ENCODE measurements at places on chromosomes 16 and 17. TPM values are rescaled to one million over a fixed set of nuclear protein-coding genes. Genes with fewer than 3 reads are reported as not detected.

The MT1A gene
- total RNA-seq = not detected

The GDPD3 gene
- 3.3 TPM for total RNA-seq

The RNF135 gene
- 4.7 TPM for total RNA-seq

GRCh38 chr17:6476076-6476809 is 32.0 kb downstream of the PIMREG start:
- no peak for DNase-seq

DNA sequence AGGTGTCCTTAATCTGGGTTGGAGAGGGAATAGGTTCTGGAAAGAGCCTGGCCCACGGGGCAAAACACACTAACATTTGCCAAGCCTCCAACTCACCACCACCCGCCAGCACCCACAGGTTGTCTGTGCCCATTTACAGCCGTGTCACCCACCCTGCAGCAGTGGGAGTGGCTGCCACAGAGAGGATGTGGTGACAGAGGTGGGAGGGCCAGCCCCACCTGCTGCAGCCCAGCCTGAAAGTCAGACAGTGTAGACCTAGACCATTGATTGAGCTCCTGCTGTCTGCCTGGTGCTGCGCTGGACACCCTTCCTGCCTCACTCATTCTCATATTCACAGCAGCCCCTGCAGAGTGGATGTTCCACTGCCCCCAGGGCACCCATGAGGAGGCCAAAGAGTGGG is 44.7 kb downstream of the IL21R start:
- peak; percentile 69 for DNase-seq

DNA sequence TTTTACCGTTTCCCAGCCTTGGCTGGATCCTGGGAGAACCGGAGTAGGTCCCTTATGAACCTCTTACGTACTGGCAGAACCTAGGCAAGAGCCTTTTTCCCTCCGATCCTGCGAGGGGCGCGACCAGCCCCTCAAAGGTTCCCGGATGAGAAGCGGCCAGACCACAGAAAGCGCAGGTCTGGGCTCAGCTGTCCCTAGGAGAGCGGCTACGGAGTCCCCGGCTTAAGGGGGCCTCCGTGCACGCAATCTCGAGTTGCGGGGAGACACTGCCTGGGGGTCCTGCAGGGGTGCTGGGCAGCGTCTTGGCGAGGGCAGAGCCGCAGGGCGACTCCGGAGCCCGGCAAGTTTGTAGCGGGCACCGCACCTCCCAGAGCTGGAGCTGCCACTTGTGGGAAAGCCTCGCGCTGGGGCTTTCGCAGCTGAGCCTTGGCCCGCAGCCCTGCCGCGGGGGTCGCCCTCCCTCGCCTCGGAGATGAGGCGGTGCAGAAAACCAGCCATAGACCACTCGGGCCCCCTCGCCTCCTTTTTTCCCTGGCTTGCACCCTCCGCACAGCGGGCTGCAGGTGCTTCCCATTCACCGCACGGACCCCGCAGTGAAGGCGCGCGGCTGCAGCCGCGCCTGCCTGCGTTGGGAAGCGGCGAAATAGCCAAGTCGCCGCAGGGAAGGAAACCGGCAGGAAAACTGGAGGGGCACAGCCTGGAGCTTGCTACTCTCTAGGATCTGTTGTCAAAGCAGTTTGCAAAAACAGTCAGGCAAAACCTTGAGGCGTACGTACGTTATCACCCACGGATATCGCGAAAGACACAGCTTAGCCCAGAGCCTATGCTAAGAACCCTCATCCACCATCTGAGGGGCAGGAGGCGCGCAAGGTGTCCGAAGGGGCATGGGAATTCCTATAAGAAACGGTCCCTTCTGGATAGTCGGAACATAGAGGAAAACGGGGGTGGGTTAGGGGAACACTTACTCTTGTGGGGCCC is 834 bp downstream of the CDH8 start:
- DNase-seq = no peak

The TMEM219 gene
- 19.3 TPM for total RNA-seq

- DNase-seq = no peak
These were observed at the start of gene MYH1 for GRCh38 chr17:10518271-10519037. TSS of gene MYH1 (minus strand) at chr17:10518542. CDS start at chr17:10516642, 1,900 bp downstream.

The RAB37 gene
- 0.29 TPM for total RNA-seq

DNA sequence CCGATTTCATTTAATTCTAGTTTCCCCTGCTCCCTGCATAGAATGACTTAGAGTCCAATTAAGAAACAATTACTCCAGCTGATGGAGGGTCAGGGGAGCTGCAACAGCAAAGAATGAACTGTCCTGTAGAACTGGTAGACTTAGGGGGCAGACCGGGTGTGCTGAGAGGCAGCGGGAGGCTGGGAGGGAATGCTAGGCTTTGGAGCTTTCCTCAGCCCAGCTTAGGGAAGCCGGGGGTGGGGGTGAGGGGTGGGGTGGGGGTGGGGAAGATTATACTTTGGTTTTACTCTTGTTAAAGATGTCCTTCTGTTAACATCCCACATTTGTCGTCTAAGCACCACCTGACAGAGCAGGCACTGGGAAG is 458.6 kb upstream of the ASIC2 start:
- no peak for DNase-seq

- DNase-seq = no peak
These were observed 463.5 kb downstream of the HS3ST4 start for GRCh38 chr16:26155221-26155620.

DNA sequence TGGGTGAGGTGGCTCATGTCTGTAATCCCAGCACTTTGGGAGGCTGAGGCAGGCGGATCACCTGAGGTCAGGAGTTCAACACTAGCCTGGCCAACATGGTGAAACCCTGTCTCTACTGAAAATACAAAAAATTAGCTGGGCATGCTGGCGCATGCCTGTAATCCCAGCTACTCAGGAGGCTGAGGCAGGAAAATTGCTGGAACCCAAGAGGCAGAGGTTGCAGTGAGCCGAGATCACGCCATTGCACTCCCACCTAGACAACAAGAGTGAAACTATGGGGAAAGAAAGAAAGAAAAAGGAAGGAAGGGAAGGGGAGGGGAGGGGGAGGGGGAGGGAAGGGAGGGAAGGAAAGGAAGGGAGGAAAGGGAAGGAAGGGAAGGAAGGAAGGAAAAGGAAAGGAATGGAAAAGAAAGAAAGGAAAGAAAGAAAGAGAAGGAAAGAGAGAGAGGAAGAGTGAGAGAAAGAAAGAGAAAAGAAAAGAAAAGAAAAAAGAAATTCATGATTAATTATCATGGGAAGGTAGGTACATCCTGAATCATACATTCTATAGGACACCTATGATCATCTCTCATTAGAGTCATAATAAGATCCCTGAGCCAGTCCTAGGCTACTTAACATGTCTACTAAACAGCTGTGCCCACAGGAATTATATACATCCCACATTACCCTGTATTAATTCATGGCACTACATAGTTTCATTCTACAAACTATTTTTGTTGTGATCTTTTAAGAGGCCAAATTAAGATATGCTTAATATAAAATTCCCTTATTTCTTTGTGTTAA is 40.9 kb downstream of the CREBBP start:
- no peak for DNase-seq
